Effector memory CD8-positive, alpha-beta T cell (primary cell): ENCODE measurements at places on chromosomes 7 and 10.

DNA sequence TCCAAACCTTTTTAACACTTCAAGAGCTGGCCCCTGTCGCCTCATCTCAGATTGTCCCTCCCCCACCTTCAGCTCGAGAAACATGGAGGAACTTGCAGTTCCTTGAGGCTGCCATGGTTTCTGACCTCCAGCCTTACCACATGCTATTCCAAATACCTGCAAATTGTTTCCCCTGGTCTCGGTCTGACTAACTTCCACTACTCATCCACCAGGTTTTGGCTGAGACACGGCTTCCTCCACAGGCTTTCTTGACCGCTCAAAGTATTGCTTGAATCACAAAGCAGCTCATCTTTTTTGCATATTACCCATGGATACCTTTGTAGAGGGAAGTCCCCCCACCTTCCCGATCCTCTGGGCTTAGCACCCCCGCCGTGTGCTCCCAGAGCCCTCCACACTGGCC lies 5.2 kb upstream of the SAMD8 start:
- no peak for DNase-seq

- no peak for DNase-seq
These were observed 384.4 kb upstream of the ZWINT start for GRCh38 chr10:56745490-56745889.

- no peak for DNase-seq
These were observed 114.2 kb downstream of the PLPP4 start for GRCh38 chr10:120571266-120571665.

GRCh38 chr7:70470746-70471145 lies 661.2 kb upstream of the GALNT17 start:
- no peak for DNase-seq

- DNase-seq: no peak
These were observed 45.7 kb downstream of the ATXN7L1 start for GRCh38 chr7:105830405-105831301.

DNA sequence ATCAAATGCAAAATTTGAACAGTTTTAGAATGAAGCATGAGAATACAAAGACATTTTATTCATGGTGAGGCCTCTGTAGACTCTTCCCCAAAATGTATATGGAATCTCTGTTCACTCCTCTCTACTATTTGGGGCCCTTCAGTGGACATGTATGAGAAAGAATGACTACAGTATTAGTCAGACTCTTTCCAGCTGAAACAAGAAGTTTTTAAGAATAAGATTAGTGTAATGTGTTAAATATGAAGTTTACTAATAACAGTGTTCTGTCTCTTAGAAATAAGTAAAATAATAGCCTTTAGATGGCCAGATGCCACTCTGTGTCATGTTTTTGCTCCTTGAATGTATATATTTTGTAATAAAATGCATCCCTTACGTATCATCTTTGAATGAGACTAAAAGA lies 585.6 kb downstream of the SUGCT start:
- DNase-seq: no peak
